Sigmoid colon (tissue), 7 donors: ENCODE measurements at places on chromosomes 3 and 15. TPM values are rescaled to one million over a fixed set of nuclear protein-coding genes. Genes with fewer than 3 reads are reported as not detected.

GRCh38 chr3:156802821-156803606 lies 23.1 kb upstream of the LEKR1 start:
- DNase-seq: no peak

GRCh38 chr3:132556508-132557159 lies 40.4 kb upstream of the ACKR4 start:
- DNase-seq: peak; percentile 90

DNA sequence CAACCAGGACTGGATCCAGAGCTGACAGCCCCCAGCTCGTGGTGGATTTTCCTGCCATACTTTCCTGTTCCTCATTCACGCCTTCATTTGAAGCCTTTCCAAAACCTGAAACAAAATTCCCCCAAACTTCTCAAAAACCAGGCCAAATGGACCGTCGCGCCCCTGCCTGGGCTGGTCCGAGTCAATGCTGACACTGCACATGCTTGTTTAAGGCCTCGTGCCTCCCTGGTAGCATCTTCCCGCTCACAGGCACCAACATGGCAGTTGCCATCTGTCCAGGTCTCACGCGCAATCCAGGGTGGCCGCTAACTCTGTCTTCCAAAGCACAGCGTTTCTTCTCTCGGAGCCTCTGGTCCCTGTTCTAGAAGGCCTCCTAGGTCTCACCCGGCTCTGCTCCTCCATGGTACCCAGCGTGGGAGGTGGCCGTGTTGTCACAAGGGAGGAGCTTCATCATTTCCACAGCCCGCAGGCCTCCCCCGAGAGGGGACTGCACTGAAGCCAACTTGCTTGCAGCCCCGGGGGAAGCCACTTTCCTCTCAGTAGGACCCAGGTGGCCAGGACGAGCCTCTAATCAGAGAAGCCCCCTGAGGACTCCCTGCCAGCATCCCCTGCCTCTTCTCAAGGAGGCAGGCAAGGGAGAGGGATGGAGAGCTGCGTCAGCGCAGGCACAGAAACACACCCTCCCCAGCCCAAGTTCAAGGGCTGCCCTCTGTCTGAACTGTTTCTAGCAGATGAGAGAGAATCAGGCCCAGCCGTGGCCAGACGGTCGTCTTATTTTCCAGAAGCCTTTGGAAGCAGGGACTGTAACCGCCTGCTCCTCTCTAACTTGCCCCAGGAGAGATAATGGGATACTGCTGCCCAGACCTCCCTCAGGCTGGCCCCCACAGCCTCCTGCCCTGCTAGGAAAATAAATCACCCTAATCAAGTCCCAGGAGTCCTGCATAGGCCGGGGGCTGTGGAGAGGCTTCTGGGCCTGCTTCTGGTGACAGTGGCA lies 152.8 kb upstream of the TLE3 start:
- peak; percentile 52 for DNase-seq

DNA sequence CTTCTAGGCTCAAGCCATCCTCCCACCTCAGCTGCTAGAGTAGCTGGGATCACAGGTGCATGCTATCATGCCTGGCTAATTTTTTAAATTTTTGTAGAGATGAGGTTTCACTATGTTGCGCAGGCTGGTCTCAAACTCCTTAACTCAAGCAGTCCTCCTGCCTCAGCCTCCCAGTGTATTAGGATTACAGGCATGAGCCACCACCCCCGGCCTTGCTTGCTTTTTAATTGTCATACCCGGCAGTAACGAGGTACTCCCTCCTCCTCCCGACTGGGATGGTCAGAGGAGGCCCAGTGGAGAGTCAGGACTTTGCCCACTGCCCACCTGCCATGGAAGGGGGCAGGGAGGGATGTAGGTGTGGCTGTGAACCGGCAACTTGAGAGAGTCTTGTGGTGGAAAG lies 4.5 kb downstream of the NOX5 start:
- DNase-seq: no peak

DNA sequence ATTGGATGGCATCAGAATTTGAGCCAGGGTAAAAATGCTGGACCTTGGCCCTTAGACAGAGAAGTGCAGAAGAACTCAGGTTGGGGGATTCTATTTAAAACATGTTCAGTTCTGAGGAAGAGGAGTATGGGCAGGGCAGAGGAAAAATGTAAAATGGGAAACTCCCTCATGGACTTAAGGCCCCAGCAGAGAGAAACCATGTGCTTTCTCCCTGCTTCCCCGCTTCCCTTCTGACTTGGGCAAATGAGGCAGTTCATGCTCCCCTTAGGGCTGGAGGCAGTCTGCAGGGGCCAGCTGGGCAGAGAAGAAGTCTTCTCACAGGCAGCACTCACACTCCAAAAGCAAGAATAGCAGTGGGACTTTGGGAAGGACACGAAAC lies 9.9 kb upstream of the NUDT16 start:
- DNase-seq: no peak

DNA sequence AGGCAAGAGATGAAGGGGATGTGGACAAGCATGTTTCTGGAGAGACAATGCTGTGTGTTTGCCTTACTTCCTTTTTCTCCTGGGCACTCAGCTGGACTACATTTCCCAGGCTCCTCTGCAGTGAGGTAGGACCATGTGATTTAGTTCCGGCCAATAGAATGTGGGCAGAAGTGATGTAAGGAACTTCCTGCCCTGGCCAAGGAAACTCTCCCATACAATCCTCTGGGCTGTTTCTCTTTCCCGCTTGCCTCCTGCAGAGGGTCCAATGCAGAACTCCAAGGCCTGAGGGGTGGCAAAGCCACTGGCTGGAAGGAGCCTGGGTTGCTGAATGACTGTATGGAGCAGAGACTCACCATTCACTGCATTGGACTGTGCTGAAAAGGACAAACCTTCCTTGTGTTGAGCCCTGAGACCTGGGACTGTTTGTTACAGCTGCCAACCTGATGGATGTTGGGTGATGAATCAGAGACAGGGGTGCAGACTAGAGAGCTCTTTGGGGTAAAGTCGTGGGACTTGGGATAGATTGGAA lies 82.7 kb upstream of the SLC6A6 start:
- DNase-seq: no peak

DNA sequence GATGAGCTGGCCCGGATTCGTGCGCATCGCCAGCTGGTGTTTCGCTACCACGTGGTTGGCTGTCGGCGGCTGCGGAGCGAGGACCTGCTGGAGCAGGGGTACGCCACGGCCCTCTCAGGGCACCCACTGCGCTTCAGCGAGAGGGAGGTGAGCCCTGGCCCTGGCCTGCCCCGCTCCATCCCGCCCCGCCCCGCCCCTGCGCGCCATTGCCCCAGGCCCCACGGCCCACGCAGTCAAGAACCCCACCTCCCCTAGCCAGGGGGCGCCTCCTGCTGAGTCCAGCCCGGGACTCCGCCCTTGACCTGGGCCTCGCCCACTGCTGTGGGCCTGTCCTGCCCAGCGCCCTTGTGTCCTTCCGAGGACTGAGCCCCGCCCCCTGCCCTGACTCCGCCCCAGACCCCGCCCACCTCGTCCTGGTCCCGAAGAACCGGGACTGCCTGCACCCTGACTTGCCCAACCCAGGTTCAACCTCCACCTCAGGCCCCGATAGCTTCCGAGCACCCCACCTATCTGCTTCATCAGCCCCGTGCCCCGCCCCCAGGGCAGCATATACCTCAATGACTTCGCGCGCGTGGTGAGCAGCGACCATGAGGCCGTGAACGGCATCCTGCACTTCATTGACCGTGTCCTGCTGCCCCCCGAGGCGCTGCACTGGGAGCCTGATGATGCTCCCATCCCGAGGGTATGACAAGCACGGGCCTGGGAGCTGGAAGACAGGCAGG lies 14.8 kb downstream of the NT5DC2 start:
- DNase-seq: no peak

GRCh38 chr3:151964743-151965142 lies 91.3 kb downstream of the SUCNR1 start:
- DNase-seq: no peak

DNA sequence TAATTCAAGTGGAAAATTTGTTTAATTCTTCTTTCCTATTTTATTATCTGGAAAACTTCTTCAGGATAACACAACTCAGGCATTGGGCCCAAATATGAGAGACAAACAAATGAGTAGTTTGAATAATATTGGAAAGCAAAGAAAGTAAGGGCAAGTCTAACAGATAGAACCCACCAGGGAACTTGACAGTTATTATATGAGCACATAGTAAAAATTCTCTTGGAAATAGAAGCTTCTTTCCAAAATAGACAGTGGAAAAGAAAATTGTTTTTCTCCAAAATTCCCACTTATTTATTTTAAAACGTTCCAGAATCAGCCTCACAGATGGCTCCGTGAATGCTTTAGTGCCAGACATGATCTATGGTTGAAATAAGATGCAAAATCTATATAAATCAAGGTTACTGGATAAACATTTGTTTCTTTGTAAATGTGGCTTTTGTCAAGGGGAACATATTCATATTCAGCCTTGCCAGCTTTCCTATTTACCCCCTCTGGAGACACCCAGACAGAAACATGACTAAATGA lies 23.9 kb downstream of the LDHAL6B start:
- DNase-seq: no peak

DNA sequence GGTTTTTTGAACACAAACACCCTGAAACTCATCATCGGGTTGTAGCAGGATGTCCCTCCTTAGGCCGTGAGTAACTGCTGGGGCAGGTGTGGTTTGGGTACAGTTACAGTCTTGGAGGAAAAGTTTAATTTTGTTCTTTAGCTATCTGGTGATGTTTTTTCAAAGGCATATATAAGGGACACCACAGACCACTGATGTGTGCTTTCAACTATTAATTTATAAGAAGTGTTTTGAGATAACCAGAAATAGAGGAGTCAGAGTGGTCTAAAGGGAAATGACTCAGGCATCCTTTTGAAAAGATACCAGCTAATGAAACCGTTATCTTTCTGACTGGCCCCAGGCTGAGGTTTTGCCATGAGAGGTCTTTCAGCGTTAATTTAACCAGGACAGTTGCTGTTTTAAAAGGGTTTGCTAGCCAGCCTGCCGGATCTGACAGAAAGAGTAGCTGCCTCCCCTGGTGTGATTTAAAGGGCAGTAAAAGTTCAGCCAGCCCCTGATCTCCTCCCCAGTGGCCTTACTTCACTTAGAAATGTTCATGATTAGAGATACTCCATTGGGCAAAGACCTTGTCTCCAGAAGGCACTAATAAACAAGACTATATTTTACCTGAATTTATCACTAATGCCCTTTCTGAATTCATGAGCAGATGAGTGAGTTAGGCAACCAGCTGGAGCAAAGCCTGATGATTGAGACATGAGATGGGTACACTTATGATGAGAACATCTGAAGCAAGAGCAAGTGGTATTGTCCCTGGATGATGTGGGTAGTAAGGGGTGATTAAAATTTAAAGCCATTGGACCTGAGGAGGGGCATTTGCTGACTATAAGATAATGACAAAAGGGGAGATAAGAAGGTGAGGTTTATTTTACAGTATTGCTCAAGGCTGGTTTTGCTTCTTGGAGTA lies 482.5 kb upstream of the TBL1XR1 start:
- DNase-seq: no peak

GRCh38 chr3:10988991-10989484 lies 3.5 kb upstream of the SLC6A1 start:
- no peak for DNase-seq

DNA sequence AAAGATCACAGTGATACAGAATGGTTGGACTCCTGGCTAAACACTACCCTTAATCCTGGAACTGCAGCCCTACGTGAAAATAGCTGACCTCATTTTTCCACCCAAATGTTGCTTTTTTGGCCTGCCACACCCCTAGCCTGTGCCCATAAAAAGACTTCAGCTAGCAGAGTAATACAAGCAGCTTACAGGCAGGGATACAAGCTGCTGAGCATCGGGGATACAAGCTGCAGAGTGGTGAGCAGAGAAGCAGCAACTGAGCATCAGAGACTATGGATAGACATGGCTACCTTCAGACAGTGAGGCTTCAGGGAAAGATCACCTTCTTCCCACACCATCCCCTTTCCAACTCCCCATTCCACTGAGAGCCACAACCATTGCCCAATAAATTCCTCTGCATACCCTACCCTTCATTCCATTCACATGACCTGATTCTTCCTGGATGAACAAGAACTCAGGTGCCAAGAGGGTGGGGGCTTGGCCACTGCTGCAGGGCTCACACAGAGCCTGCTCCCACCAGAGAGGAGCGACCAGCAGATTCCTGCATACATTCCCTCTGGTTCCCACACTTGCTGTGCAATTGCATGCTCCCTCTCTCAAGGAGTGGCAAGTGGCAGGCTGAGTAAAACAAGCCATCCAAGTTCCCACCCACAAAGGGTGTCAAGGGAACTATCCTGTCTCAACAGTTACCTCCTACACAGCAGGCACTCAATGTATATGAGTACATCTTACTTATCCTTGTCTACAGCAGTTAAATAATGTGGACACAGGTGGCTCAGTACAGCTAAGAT lies 217.5 kb downstream of the ALCAM start:
- DNase-seq: no peak

DNA sequence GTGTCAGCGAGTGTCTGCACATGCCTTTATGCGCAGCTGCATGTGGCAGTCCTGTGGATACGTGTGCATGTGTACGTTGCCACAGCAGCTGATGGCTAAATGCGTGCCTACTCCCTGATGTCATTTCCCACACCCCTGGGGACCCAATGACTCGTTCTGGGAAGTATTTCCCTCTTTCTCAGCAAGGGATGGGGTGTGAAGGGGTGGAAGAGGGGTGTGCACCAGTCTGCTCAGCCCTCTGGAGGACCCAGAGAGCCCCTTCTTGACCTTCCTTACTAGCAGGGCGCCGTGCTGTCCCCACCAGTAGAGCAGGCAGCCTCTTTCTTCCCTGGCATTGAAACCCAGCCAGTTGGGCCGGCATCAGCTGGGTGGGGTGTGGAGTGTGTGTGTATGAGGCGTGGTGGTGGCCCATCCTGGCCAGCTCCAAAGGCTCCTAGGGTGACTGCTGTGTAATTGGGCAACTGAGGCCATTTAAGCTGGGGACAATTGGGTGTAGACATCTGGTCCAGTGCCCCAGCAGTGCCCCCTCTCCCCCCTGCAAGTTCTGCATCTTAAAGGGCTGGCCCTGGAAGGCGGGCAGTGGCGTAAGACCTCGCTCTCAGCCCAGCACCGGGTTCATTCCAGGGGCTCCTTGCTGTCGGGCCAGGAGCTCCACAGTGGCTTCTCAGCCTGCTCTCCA lies 19.2 kb downstream of the SNX33 start:
- no peak for DNase-seq

DNA sequence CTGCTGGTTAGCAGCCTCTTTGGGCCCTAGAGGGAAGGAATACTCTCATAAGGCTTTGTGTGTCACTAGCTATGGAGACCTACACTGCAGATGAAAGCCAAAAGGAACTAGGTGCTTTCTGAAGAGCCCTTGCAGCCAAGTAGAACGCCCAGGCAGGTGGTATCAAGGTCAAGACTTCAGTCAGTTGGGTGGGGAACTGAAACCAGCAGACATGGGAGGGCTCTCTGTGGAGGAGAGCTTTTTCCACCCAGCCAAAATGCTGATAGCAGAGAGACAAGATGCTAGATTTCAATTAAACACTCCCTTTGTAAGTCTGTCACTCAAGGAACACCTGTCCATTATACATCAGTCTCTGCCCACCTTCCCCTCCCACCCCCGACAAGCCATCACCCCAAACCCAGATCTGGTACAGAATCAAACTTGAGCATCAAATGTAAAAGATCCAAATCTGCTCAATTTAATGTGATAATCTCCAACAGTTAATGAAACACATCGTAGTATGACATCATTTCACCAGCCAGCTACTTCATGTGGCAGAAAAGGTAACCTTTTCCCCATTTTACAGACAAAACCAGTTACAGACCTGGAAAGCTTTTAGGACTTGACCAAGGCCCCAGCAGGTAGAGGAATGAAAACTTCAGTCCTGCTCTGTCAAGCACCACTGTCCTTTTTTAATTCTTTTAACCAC lies 14.6 kb downstream of the MRPS25 start:
- no peak for DNase-seq

- DNase-seq: no peak
These were observed 123.5 kb downstream of the DLG1 start for GRCh38 chr3:197174927-197175326.

The ROPN1 gene
- total RNA-seq: not detected

The GREM1 gene
- 30.4 TPM for total RNA-seq

The DCUN1D1 gene
- 45.3 TPM for total RNA-seq

The LRRN1 gene
- total RNA-seq: 0.14 TPM
